T-helper 9 cell (primary cell): ENCODE measurements at places on chromosomes 4 and X.

GRCh38 chr4:87114245-87115062 lies 106.0 kb downstream of the KLHL8 start:
- DNase-seq = no peak

- no peak for DNase-seq
Observed at GRCh38 chr4:4852591-4853362, 6.7 kb upstream of the MSX1 start.

DNA sequence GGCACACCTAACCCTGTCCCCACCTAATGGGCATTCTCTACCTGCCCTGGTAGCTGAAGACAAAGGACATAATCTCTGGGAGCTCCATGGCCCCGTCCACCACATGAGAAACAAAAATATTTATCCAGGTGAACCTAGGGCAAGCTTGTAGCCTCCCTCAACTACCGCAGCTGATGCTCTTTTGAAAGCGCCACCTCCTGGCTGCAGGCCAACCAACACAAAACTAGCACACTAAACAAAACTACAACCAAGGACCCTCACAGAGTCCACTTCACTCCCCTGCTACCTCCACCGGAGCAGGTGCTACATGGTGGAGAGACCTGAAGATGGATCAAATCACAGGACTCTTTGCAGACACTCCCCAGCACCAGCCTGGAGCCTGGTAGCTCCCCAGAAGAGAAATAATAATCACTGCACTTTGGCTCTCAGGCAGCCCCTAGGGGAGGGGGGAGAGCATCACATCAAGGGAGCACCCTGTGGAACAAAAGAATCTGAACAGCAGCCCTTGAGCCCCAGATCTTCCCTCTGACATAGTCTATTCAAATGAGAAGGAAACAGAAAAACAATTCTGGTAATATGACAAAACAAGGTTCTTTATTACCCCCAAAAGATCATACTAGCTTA lies 111.3 kb upstream of the ATP8A1 start:
- no peak for DNase-seq

DNA sequence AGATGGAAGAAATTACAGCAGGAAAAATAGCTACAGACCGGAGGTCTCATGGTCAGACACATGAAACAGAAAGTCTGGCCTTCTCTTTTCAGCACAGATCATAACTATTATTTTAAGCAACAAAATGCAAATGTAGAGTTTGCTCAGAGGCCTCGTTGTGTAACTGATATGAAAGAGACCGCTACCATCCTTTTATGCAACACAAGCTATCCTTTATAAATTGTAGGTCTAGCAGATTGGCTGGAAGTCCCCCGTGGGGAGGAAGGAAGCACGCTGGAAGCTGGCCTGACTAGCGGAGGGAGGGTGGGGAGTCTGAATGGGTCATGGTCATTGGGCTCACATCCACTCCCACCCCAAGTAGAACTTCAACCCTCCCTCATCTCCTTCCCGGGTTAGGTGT lies 27.7 kb downstream of the DMP1 start:
- DNase-seq = no peak

DNA sequence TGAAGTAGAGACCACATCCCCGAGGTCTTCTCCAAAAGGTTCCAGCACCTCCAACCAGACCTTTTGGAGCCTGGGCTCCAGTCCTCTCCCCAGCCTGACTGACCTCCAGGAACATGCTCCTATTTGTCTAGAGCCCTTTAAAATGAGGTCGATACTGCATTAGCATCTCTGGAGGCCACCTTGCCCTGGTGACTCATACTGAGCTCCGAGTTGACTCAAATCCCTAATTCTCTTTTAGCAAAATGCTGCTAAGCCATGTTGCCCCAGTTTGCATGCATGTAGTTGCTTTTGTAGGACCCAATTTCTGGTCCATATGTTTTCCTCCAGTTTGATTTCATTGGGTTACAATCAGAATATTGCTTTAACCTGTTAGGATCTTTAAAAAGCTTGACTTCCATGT lies 43.5 kb upstream of the CITED1 start:
- no peak for DNase-seq

- no peak for DNase-seq
Observed at GRCh38 chrX:1754077-1754476, 139.2 kb downstream of the ASMT start.

DNA sequence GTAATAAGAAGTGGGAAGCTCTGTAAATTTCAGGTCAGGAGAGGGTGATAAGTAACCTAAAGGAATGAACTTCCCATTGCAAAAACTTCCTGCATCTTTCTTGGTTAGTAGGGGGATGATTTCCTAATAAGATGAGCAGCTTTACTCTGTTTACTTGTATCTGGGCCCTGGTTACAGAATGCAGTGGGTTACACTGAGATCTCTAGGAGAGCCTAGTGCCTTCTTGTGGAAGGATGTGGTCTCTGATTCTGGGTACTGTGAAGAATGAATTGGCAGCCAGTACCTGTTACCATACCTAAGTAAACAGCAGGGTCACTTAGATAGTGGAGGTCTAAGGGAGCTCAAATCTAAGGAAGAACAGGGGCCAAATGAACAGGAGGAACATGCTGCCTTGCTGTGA lies 320.6 kb downstream of the ARHGAP10 start:
- no peak for DNase-seq

- no peak for DNase-seq
Observed at GRCh38 chrX:6778544-6779503, 243.9 kb upstream of the VCX3A start.

GRCh38 chrX:46059316-46059715 lies 485.9 kb downstream of the ZNF674 start:
- no peak for DNase-seq

DNA sequence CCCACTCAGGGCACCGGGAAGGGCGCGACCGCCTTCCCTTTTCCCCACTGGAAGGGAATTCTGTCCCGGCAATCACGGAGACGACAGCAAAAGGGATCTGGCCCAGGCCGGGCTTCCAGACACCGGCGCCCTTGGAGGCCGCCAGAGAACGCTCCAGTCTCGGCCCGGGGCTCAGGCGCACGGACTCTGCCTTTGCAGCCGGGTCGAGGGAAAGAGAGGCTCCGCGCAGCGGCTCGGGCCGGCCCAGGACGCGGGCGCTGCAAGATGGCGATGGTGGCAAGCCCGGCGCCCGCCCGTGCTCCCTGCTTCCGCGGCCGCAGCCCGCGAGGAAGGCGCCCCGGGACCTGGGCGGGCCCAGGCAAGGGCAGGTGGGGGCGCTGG lies 1.1 kb downstream of the CTBP1 start:
- DNase-seq = no peak

GRCh38 chrX:110847334-110847733 lies 51.7 kb upstream of the CHRDL1 start:
- no peak for DNase-seq

DNA sequence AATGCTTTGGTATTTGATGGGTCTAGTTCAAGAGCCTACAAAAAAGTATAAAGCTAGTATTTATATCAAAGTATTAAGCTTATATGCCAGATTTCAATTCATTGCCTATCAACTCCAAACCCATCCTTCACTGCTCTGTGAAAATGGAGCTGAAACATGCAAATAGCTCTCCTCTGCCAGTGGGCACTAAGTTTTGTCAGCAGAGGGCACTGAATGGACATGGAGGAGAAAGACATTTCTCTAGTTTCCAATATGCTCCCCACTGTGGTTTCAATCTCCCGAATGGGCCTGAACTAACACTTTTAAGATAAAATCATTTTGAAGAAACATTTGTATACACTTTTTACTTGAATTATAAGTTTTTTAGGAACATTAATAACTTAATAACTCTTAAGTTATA lies 12.4 kb downstream of the PPID start:
- no peak for DNase-seq
